Fibroblast of skin of scalp (primary cell): ENCODE measurements at places on chromosomes 3 and 15.

- DNase-seq, result no peak
These were observed 176.7 kb downstream of the DIPK2A start for GRCh38 chr3:144148356-144148755.

DNA sequence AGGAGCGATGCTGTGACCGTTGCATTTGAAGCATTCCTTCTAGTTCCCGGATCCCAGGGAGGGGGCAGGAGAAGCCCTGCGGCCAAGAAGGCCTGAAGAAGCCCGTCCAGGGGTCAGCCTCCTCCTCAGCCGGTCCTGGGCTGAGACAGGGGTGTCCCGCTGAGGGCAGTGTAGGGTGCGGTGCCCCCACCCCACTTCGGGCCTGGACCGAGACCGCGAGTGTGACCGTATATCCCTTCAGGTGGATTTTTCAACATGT is 2.8 kb downstream of the OCA2 start:
- no peak for DNase-seq

- DNase-seq, result peak; percentile 43
These were observed 41.0 kb downstream of the ABHD2 start for GRCh38 chr15:89129123-89129815.

- no peak for DNase-seq
These were observed 98.2 kb downstream of the PLXNA1 start for GRCh38 chr3:127081001-127081720.

GRCh38 chr3:146682171-146682570 is 77.0 kb upstream of the PLSCR5 start:
- peak; percentile 16 for DNase-seq

- DNase-seq, result no peak
These were observed 19.9 kb upstream of the CACNA2D2 start for GRCh38 chr3:50523279-50523811.

DNA sequence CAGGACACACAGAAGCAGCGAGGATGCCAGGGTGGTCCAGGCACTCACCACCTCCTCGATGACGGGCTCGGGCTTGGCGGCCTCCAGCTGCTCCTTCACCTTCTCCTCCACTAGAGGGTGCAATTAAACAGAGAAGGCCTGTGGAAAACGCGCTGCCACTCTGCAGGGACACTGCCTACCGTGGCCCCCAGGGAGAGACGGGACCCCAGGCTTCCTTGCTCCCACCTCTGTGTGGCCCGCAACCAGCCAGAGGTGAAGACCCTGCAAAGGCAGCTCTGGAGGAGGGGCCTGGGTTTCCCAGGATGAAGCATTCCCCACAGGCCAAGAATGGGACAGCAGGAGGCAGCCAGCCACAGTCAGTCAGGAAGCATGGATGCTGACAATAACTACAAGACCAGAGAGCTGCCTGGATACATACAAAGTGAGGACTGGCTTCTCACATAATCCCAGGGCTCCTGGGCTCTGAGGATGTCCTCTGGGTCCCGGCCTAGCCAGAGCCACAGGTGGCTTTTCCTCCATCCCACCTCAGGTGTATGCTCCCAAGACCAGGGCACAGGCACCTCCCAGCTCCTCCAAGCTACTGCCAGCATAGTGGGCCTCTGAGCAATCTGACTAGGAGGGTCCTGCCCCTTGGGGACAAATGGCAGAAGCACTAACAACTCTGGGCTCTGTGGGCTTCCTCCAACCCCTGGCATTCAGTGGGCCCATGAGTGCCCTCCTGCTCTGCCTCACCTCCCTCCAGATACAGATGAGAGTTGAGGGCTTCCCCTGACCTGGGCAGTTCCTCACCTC is 46.2 kb downstream of the PTH1R start:
- DNase-seq, result peak; percentile 39

- no peak for DNase-seq
These were observed 64.0 kb downstream of the KAT2B start for GRCh38 chr3:20104167-20104661.

DNA sequence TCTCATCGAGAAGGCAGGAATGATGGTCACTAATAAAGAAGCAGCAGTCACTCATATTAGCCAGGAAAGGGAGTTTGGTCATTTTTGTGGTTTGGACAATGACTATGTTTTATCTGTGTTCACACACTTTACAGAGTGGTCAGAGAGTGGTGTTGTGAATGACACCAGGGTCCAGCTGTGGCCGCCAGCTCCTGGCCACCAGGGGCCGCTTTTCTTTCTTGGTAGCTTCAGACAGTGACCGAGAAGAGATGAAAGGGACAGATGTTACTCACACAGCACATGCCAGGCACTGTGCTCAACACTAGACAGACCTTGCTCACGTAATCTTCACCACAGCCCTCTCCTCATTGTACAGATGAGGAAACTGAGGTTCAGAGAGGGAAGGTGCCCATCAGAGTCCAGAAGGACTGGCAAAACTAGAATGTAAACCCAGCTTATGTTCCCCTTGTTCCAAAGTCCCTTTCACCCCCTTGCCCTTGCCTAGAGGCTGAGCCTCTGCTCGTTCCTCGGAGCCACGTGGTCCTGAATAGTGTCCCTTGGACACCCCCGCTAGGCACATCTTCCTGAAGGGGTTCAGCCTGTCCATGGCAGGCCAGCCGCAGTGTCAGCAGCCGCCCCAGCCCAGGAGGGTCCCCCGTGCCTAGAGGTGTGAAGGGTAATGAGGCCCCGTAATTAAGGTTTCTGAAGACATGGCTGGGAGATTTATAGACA is 55.6 kb downstream of the CYP11A1 start:
- peak; percentile 42 for DNase-seq

GRCh38 chr15:38005953-38006808 is 71.7 kb downstream of the TMCO5A start:
- DNase-seq, result no peak

- no peak for DNase-seq
These were observed 10.4 kb downstream of the BCL6 start for GRCh38 chr3:187734841-187735240.

GRCh38 chr3:71372911-71373637 is 210.5 kb downstream of the FOXP1 start:
- no peak for DNase-seq

DNA sequence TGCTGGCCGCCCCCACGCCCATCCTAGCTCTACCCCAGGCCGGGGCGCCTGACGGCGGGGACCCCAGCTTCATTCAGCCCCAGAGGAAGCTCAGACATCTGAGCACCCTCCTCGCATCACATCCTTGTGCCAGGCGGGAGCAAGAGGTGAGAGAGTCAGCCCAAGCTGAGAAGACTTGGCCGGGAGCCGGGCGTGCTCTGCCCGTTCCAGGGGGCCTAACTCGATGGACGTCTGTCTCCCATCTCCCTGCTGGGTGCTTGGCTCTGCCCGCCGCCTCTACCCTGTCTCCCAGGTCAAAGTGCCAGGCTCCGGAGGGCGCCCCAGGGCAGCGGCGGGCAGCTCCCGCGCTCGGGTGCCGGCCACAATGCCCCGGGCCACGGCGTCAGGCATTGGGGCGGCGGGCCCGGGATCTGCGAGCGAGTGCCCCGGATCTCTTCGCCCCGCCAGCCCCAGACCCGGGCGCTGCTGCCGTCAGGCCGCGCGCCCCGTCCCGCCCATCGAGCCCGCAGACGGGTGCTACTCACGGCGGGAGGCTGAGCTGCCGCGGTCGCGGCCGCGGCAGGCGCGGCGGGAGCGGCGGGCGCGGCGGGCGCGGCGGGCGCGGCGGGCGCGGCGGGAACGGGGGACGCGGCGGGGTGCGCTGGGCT is 388 bp downstream of the DAPK2 start:
- peak; percentile 17 for DNase-seq

DNA sequence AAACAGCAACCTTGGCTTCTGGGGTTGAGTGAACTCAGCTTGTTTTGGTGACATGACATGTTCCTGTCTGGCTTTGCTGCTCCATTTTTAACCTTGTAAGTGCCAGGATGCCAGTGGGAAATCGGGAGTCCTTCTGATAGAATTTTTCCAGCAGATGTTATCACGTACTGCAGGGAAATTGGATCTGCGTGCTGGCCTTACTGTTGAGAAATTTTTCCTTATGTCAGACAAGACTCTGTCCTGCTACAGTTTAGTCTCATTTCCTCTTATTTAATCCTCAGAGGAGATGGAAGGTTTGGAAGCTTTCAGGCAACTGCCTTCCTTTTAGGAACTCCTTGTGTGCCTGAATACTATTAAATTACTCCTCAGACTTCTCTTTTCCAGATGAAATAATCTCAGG is 80.6 kb downstream of the PGPEP1L start:
- no peak for DNase-seq

DNA sequence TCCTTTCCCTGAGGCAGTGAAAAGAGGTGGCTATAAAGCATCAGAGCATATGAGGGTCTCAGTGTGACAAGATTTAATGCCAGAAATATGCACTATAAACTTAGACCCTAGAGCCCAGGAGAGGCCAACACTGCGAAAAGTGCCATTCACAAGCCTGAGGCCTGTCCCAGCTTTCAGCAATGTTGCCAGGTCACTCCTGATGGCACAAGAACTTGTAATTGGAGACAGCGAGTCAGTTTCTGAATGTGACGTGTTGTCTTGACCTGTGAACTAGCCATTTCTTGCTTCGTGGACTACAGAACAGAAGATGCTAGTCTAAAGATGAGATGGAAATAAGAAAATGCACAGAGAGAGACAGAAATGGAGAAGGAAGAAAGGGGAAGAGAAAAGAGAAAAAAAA is 87.9 kb downstream of the WDR72 start:
- no peak for DNase-seq

DNA sequence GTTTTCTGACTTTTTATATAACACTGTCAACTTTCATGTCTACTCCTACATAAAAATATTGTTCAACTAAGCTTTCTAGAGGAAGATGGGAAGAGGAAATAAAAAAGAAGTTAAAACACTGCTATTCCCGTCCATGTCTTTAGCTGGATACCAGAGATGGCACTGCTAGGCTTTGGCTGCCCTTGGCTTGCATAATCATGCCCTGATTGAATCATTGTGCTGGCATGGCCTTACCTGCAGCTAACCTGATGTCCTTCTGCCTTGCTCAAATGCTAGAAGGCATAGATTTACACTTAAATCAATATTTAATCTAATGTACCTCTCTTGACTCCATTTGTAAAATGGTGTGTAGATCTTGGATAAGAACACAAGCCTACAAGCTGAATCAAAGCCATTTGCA is 539.7 kb upstream of the IL12A start:
- DNase-seq, result no peak

- DNase-seq, result no peak
These were observed 58.3 kb downstream of the NMNAT3 start for GRCh38 chr3:139619484-139619883.

- peak; percentile 6 for DNase-seq
These were observed 63.3 kb upstream of the LRRC3B start for GRCh38 chr3:26559227-26559626.

- DNase-seq, result peak; percentile 53
These were observed 36.1 kb upstream of the HRH1 start for GRCh38 chr3:11118181-11118682.

DNA sequence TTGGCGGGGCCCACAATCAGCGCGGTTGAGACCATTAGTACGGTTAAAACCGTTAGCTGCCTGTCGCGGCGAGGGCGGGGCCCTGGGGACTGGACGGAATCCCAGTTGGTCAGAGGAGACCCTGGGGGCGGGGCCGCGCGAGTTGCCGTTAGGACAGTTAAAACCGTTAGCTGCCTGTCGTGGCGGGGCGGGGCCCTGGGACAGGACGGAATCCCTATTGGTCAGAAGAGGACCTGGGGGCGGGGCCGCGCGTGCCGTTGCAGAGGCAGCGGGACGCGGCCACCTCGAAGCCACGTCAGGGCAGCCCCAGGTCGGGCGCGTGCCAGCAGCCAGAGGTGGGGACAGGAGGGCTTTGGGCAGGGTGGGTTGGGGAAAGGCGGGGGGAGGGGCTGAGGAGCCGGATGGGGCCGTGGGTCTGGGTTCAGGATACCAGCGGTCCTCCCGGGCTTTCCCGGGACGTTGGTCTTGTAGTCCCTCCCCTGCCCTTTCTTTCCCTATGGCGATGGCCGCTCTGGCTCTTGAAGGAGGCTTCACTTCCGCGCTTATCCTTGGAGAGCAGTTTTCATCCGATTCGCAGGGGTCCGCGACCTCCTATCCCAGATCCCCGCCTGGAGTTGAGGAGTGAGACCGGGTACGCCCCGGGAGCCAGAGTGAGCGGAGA is 28.0 kb downstream of the KLHDC8B start:
- DNase-seq, result peak; percentile 91

- no peak for DNase-seq
These were observed 43.5 kb upstream of the GRIP2 start for GRCh38 chr3:14583548-14584091.

DNA sequence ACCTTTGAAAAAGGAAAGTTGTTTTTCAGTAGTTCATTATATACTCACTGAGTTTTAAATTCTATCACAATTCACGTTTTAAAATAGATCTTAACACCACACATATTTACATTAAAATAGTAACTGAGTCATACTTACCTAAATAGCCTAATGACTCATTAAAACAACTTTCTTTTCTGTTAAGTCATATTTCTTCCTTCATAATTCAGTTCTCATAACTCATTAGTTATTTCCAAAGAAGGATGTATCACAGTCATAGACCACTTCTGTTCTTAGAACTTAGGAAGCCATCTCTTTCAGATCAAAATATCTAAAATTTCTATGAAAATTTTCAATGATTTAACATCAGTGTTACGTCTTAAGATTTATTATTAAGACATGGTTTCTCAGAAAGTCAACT is 885.9 kb downstream of the FHIT start:
- peak; percentile 68 for DNase-seq

DNA sequence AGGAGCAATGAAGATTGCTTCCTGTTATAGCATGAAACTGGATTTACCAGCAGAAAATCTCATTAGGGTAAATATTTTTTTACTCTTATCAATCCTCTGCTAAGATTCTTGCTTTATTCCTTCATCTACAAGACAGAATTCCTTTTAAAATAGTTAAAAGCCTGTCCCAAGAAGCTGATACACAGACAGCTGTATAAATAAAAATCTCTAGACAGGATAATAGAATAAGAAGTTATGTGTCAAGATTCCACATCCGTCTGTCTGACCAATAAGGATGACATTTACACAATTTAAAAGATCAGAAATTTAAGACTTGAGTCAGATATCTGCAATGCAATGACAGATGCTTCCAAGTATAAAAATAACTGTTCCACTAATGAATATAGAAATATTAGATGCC is 57.6 kb downstream of the SSR3 start:
- DNase-seq, result peak; percentile 81

- no peak for DNase-seq
These were observed 101.9 kb upstream of the LRIG1 start for GRCh38 chr3:66602691-66603090.

DNA sequence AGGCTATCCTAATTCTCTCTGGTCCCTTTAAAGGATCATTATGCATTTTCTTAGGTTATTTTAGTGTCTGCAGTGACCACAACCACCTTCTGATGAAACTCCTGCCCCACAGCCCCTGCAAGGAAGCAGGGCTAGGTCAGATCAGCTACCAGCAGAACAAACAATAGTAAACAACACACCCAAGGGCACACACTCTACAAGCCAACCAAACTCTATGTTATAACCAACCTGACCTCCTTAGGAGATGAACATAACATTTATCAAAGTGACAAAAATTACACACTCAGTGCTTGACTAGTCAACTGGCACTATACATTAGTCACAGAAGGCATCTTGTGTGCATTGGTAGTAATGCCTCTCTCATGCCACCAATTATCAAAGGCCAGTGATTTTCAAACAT is 17.3 kb downstream of the DENND6A start:
- no peak for DNase-seq
